RWPE1 (cell line): ENCODE measurements at places on chromosomes 11 and 22.

- DNase-seq, result no peak
Measured at GRCh38 chr11:120928627-120929026, 95.3 kb upstream of the TBCEL start.

DNA sequence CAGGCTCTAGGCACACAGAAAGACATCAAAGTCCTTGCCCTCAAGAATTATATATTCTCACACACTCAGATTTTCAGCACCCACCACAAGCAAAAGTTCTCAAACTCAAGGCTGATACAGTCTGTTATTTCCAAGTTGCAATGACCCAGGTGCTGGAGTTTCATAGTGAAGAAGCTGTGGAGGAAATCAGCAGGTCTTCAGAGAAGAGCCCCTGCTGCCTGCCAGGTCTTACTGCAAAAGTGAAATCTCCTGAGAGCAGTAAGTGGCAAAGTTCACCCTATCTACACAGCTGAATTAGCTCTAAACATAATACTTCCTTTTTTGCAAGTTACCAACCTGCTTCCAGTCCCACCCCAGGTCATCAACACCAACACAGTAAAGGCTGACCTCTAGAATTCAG is 64.6 kb downstream of the RPL27A start:
- DNase-seq, result no peak

DNA sequence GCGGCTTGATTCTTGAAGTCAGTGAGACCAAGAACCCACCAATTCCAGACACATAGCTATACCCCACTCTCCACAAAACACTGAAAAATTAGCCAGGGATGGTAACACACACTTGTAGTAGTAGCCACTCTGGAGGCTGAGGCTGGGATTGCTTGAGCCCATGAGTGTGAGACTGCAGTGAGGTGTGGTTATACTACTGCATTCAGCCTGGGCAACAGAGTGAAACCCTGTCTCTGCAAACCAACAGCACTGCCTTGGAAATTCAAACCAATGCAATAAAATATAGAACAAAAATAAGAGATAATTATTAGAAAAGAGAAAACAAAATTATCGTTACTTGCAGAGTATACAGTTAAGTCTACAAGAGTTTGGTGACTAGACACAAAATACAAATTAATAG is 20.2 kb upstream of the PRDM10 start:
- no peak for DNase-seq

DNA sequence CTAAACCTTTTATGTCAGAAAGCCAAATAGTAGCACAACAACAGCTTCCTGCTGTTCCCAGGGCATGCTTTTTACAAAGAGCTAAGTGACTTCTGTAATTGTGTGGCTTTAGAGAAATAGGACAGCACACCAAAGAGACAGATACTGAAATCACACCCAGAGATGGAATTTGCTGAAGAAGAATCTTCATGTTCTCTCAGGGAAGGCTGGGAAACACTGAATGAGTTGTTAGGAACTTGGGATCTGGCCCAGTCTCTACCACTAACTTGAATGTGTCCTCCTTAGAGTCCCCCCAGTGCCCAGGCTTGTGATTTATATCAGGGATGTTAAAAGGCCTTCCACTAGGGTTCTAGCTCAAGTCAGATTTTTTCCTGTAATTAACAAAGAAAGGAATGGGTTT is 175.2 kb downstream of the DBX1 start:
- no peak for DNase-seq

GRCh38 chr22:27670701-27671412 is 130.7 kb downstream of the MN1 start:
- DNase-seq, result no peak

DNA sequence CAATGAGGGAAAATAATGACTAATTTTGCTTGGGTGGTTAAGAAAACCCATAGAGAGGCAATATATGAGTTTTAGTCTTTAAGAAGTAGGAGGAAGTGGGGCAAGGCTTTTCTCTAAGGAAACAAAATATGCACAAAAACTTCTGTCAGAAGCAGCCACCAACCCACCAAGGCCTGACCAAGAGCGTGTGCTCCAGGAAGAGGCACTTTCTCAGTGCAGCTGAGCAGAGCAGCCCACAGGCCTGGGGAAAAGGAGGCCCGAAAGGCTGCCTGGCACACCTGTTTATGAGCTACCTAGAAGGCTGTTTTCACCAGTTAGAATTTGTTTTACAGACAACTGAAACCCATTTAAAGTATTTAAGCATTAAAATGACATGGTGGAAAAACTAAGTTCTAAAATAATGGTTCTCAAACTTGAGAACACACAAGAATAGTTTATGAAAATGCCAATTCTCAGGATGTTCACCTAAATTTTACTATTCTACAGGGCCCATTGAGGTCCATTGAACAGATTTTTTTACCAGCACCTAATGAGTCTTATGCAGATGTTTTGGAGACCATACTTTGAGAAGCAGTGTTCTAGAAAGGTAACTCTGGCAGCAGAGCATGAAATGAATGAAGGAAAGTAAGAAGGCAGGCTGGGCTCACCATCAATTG is 160.5 kb upstream of the DDI1 start:
- DNase-seq, result no peak

GRCh38 chr11:72038491-72038890 is 39.8 kb downstream of the IL18BP start:
- DNase-seq, result peak; percentile 67
